ENCODE measurements at places on chromosomes 6 and 20. TPM values are rescaled to one million over a fixed set of nuclear protein-coding genes. Genes with fewer than 3 reads are reported as not detected.

DNA sequence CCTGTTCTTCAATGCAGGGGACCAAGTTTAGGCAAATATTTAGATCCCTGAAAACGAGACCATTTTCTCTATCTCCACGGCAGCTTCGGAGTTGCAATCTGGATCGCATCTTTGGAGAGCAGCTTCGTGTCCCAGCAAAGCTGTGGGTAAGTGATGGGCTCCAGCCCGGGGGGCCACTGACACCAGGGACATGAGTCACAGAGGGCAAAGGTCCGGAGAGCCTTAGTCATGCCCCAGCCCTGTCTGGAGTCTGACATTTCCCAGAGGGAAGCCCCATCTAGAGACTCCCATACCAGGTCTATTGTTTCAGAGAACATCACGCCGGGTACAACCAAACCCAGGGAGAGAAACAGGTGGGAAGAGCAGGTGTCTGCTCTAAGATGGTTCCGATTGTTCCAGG lies 95.9 kb downstream of the NFATC2 start:
- DNase-seq, result no peak

- DNase-seq, result no peak
Measured at GRCh38 chr20:62055106-62055861, 10.4 kb downstream of the TAF4 start.

Gene POM121L2
- not detected for total RNA-seq

Gene LCA5
- total RNA-seq, result 0.25 TPM

- peak; percentile 37 for DNase-seq
Measured at GRCh38 chr20:44642203-44643153, 9.0 kb downstream of the ADA start.

- DNase-seq, result no peak
Measured at GRCh38 chr6:3723966-3724365, 27.5 kb downstream of the PXDC1 start.

Gene NRN1
- 7.5 TPM for total RNA-seq

Gene PDE7B
- total RNA-seq, result 1.1 TPM

DNA sequence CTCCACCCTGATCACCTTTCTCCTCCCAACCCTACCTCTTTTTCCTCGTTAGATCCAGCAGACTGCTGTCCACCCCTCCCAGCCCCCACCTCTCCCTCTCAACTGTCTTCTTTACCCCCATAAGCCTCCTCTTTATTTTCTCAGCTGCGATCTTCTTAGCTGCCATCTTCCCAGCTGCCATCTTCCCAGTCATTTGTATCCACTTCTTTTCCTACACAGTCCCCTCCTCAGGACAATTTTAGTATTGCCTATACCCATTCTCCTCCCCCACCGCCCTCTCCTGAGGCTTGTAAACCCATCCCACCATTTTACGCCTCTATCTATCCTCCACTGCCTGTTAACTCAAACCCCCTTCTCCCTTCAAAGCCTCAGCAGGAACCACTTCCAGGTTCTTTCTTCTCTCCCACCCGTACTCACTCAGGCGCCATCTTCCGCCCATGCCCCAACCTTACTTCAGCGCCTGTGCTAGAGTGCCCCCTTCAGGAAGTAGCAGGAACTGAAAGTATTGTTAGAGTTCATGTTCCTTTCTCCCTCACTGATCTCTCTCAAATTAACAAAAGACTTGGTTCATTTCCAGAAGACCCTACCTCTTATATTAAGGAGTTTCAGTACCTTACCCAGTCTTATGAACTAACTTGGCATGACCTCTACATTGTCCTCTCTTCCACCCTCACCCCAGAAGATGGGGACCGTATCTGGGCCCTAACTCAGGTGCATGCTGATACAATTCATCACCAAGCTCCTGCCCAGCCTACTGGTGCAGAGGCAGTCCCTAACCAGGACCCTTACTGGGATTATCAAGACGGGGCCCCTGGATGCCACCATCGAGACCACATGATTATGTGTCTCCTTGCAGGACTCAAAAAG lies 236.0 kb downstream of the ADGRG6 start:
- peak; percentile 52 for DNase-seq

DNA sequence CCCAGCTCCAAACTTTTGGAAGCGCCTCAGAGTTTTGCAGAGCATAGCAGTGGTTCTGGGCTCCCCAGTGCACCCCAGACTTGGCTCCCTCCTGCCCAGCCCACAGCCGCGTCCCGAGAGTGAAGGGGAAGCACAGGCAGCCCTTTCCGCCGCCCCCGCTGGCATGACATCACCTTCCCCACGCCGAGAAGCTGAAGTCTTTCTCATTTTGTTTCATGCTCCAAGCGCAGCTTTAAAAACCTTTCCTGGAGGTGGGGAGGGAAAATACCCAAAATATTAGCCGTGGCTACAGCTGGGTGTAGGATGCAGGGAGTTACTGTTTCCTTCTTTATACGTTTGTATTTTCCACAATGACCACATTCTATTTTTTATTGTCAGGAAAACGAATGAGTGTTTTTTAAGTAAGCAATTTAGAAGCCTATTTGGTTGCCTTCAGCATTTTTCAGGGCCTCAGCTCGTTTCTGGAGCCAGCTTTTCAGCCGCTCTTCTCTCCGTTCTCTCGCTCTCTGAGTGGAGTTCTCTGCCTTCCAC lies 72.9 kb downstream of the SNX5 start:
- peak; percentile 89 for DNase-seq

Gene FAM217A
- not detected for total RNA-seq

GRCh38 chr20:25399037-25399430 lies 8.4 kb upstream of the ABHD12 start:
- peak; percentile 15 for DNase-seq

Gene EPPIN
- not detected for total RNA-seq

All from activated CD4-positive, alpha-beta T cell treated with anti-CD3 and anti-CD28 coated beads for 36 hours (primary cell).